HAP-1 (cell line): ENCODE measurements at places on chromosomes 6 and 20.
A peak's percentile ranks its signal among the peaks of the same experiment; 100 is the strongest.

DNA sequence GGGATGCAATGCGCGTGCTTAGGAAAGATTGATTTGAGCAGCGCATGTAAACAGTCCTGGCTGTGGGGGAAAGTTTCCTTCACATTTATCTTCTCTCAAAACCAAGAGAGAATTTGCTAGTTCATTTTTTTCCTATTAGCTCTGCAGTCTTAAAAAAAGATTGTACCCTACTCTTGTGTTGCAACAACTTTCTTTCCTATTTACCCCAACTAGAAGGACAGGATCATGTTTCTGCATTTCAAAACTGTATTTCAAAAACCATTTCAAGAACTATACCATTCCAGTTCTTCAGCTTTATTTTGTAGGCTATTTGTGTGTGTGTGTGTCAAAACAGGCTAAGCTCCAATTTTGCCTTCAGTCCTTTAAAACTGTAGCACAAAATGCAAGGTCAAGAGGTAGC, 473.1 kb downstream of the KIF16B start:
- no peak for DNase-seq

- no peak for DNase-seq
These were observed 37.8 kb downstream of the TENT5A start for GRCh38 chr6:81714684-81715083.

GRCh38 chr20:56711018-56711417, 81.9 kb downstream of the TFAP2C start:
- peak; percentile 30 for DNase-seq

DNA sequence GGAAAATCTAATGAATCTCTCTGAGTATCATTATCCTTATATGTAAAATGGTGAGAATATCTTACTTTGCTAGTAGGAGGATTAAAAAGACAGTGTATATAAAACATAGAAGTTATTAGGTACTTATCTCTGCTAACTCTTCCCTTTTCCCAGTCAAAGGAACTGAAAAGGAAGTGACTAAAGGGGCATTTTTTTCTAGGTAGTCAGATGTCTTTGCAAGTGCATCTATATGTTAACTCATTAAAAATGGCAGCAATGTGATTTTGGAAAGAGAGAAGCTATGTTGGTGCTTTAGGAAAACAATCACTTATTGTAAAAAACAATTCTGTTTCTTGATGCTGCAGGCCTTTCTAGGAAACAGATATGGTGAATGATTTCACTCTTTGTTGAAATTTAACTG, 180.9 kb downstream of the SAMD5 start:
- DNase-seq, result no peak

DNA sequence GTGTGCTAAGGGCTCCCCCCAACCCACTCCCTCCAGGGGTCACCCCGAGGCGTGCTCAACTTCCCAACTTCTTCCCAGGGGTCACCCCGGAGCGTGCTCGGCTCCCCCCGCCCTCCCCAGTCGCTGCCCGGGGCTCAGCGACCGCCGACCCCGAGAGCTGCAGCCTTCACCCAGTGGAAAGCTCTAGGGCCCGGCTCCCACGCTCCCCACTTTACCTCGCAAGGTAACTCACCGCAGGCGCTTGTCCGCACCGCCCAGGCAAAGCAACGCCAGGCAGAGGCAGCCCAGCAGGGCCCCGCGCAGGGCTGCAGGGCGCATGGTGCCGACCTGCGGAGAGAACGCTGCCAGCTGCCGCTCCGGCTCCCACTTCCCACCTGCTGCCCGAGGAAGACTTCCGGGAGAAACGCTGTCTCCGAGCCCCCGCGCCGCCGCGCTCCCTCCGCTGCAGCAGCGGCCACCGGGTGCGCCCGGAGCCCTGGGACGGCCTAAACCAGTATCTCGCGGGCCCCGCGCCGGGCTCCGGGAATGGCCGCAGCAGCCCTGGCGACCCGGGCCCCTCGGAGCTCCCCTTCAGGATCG, 396 bp downstream of the RNASET2 start:
- no peak for DNase-seq

DNA sequence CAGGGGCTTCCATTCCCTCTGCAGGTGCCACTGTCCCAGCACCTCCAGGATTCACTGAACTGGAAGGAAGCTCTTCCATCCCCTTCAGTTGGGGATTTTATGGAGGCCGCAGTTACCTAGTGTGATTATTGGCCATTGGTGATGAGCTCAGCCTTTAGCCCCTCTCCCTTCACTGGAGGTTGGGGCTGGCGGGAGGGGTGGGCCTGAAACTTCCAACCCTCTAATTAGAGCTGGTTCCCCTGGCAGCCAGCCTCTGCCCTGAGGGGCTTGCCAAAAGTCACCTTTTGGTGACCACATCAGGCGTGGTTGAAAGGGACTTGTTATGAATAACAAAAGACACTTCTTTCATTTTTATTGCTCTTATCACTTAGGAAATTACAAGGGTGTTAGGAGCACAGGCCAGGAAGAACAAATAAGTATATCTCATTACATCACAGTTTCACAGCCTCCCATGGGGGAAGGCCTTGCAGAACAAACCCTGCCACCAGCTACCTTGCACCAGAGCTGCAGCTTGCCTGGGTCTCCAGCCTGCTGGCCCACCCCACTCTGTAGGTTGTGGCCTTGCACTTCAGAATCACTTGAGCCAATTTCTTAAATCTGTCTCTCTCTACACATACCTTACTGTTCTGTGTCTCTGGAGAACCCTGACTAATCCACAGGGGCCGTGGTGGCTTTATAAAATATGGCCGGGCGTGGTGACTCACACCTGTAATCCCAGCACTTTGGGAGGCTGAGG, 5.0 kb downstream of the PYGB start:
- peak; percentile 81 for DNase-seq

DNA sequence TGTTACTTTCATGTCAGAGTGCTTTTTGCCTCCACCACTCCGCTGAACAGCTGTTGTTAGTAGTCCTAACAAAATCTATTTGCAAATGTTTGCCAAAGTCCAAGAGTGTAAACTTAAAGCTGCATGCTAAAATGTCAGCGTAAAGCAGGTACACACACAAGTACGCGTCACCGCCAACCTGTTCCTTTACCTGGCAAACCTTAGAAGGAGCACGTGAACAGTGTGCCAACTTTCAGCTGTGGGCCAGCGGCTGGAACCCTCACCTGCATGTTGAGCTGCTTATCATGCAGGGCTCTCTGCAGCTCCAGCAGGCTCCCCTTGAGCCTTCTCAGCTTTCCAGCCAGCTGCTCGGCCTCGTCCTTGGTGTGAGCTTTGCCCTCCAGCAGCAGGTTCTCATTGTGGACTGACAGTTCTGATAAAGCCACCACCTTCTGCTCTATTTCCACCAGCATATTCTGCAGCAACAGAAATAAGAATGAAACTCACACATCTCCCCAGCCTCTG, 359.3 kb downstream of the SYNE1 start:
- DNase-seq, result no peak

- no peak for DNase-seq
These were observed 90.6 kb downstream of the MAP3K4 start for GRCh38 chr6:161082215-161082614.

- DNase-seq, result no peak
These were observed 9.2 kb downstream of the FOXS1 start for GRCh38 chr20:31835977-31836852.

GRCh38 chr6:97765461-97765860, 482.4 kb upstream of the MMS22L start:
- no peak for DNase-seq

DNA sequence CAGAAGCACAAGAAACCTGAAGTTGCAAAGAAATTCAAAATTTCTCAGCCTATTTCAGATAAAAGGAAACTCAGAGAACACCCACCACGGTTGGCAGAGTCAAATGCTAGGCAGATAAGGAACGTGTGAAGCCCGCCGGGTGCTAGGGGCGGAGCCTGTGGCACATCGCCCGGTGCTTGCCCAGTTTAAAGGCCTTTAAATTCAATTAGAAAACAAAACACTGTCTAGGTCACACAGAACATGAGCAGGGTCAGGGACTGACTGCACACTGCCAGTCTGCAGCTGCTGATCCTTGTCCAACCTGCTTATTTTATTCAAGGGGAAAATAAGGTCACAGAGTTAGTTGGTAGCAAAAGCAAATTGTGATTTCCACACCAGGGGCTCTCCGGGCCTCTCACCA, 75.8 kb downstream of the PSMG4 start:
- no peak for DNase-seq

DNA sequence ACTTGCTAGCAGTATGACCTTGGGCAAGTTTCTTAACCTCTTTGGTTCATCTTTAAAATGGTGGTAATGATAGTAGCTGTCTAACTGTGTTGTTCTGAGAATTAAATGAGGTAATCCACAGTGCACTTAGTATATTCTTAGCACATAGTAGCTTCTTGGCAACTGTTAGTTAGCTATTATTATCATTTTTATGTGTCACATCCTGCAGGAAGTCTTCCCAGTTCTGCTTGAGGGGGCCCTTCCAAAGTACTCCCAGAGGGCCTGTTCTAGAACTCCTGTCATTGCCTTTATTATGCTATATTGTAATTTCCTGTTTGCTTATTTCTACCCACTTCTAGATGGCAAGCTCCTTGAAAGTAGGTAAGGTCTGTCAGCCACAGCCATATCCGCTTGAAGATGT, 30.6 kb downstream of the ANKS1A start:
- DNase-seq, result no peak

DNA sequence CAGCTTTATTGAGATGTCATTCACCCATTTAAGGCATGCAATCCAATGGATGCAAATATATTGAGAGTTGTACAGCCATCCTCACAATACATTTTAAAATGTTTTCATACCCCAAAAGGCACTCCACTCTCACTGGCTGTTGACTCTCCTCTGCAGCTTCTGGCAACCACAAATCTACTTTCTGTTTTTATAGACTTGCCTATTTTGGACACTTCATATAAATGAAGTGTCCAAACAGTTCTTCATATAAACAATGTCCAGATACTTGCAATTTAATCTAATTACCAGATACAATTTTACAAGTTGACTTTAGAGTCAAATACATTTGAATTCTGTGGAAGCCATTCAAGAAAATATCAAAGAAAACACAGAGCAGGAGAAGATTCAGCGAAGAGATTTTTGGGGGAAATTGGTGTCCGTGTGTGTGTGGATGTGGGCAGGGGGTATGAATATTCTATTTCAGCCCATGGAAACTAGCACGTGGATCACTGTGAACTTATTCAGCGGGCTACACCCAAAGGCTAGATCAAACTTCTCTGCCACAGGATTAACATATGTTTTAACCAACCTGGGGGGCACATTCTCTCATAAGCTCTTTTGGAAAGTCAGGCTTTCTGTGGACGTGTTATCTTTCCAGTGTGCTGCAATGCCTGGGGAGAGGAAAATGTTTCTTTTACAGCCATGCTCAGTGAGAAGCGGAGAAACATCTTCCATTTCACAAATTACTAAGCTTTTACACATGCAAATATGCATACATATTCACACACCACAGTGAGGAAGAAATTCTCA, 73.9 kb downstream of the PLG start:
- DNase-seq, result no peak

- no peak for DNase-seq
These were observed 148.4 kb downstream of the SYCP2 start for GRCh38 chr20:59784791-59785668.

DNA sequence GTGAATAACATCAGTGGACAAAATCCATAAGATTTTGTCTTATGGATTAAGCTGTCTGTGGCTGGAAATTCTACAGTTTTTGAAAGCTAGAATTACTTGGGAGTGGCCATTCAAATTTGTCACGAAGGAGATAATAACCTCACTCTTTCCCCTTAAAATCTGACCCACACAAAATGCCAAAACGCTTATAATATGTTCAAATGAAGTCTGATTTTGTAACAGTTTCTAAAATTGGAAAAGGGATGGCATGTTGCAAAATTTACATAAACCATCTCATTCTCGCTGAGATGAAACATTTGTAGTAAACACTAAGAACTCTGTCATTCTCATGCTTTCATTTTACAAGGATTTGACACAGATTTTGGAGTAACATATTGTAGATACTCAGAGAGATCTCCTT, 112.7 kb downstream of the GJA1 start:
- DNase-seq, result no peak
